ENCODE measurements at places on chromosomes 5 and 9.

GRCh38 chr9:132857616-132858342, 20.3 kb downstream of the AK8 start:
- no peak for DNase-seq

- no peak for DNase-seq
Observed at GRCh38 chr5:61178702-61179101, 16.4 kb upstream of the SMIM15 start.

GRCh38 chr5:168827636-168828035, 248.5 kb upstream of the PANK3 start:
- no peak for DNase-seq

GRCh38 chr9:92775466-92775865, 10.8 kb upstream of the BICD2 start:
- DNase-seq = no peak

GRCh38 chr9:6955251-6955921, 197.6 kb downstream of the KDM4C start:
- DNase-seq = no peak

DNA sequence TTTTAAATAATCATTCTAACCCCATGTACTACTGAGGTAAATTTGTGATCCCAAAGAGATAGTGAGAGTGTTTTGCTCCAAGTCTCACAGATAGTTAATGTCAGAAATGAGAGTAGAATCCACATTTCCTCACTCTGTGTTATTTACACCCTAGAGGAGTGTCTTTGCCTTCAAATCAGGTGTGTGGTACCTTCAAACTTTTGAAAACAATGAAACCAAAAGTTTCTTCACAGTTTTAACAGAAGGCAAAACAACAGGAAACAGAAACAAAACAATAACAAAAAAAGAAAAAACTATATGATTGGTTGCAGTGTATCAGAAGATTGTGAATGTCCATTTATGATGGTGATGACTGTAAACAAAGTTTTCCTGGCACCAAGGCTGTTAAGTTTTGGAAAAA, 85.9 kb downstream of the ERBIN start:
- no peak for DNase-seq

- no peak for DNase-seq
Observed at GRCh38 chr9:122172131-122172530, 12.4 kb downstream of the MORN5 start.

DNA sequence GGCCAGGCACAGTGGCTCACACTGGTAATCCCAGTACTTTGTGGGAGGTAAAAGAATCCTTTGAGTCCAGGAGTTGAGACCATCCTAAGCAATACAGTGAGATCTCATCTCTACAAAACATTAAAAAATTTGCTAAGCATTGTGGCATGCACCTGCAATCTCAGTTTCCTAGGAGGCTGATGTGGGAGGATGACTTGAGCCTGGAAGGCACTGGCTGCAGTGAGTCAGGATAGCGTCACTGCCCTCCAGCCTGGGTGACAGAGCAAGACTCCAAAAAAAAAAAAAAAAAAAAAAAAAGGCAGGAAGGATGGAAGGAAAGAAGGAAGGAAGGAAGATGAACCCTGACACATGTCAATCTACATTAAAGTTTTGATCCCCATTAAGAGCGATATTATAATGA, 1452.2 kb upstream of the ACO1 start:
- no peak for DNase-seq

GRCh38 chr5:133421394-133421793, 190.9 kb downstream of the FSTL4 start:
- DNase-seq = peak; percentile 8

GRCh38 chr5:87541033-87541432, 128.3 kb upstream of the CCNH start:
- DNase-seq = no peak

- DNase-seq = no peak
Observed at GRCh38 chr9:85172001-85172978, 502.8 kb downstream of the NTRK2 start.

GRCh38 chr5:153572411-153573145, 82.1 kb downstream of the GRIA1 start:
- no peak for DNase-seq

Measured in T-helper 2 cell (primary cell).